NCI-H1694 (cell line): ENCODE measurements at places on chromosomes 12 and 14.

DNA sequence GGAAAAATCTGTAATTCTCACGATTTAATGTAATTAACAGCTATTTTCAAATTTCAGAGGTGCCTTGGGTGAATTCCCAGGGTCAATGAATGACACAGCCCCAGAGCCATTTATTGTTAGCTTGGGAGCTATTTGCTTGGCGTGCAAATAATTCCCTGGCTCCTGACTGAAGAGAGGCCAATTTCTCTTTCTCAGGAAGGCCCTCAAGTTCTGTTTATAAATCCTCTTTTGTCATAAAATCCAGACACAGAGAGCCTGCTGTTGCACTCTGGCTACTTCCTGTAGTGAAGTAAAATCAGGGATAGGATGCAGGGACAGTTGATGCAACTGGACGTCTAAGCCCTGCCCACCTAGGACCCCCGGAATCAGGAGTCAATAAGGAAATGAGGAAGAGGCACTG lies 154.3 kb downstream of the TMX1 start:
- no peak for DNase-seq

DNA sequence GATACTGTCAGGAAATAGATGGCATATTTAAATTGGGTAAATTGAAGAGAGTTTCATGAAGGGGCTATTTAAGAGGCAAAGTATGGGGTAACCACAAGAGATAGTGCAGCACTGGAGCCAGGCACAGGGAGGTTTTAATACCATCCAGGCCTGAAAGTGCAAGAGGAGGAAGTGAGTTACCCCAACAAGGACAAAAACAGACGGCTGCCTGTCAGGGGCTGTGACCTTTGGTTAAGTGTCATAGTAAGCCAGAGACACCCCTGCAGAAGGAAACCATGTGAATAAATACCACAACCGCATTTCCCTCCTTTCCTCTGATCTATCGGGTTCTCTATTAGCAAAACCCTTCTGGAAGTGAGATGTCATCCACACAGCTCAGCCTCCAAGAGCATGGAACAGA lies 122.0 kb upstream of the DHRS4 start:
- no peak for DNase-seq

DNA sequence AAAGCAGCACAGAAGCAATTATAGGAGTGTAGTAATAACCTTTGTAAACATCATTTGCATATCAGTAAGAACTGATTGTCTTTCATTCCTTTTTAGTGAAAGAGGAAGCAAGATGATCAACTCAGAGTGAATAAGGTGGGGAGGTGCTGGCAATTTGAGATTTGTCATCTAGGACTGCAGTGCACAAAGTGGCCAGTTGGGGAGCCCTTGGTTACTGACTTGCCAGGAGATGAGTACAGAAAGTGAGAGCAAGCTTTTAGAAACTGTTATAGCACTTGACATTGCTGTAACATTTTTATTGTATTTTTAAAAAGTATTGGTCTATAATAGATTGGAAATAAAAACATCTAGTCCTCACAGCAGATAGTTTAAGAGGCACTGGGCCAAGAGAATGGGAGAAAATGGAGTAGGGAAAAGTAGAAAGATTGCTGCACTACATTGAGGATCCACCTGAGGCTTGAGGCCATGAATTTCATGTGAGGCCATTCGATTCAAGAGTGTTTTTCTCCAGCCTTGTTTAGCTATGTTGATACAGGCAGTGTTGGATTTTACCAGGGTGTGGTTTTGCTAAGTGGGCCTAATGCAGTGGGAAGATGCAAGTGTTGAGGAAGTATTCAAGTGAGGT lies 98.2 kb downstream of the SNAPC1 start:
- DNase-seq: peak; percentile 50

- no peak for DNase-seq
Observed at GRCh38 chr12:68768431-68768939, 22.5 kb downstream of the SLC35E3 start.

DNA sequence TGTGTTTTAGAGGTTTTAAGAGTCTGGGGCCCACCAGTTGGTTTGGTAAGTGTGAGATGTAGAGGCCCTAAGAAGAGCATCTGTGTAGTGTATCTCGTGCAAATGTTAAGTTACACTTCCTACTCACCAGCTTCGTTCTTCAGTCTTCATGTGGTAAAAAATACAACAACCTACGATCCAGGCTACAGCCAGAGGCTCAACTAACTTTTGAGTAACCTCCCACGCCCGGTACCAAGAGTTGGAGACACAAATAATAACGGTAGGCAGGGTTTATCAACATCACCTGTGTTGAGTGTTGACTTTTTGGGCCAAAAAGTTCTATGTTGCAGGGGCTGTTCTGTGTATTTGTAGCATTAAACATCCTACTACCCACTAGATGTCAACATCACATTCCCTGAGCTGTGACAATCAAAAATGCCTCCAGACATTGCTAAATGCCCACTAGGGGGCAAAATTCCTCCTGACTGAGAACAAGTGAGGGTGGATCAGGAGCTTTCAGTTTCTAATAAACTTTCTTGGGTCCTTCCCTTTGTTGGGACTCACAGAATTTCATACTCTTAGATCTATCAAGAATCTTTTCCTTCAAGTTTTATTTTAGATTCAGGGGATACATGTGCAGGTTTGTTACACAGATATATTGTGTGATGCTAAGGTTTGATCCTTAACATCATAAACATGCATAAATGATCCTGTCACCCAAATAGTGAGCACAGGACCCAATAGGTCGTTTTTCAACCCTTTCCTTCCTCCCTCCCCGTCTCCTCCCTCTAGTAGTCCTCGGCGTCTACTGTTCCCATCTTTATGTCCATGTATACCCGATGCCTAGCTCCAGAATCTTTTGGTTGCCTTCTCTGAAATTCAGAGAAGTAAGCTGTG lies 94.7 kb downstream of the SLC2A13 start:
- peak; percentile 55 for DNase-seq

GRCh38 chr12:121428883-121429282 lies 29.0 kb downstream of the RNF34 start:
- DNase-seq: no peak

- DNase-seq: no peak
Observed at GRCh38 chr12:26360062-26360461, 164.7 kb downstream of the SSPN start.

- no peak for DNase-seq
Observed at GRCh38 chr12:118870551-118870950, 110.8 kb upstream of the SRRM4 start.

GRCh38 chr12:48192861-48193260 lies 9.4 kb downstream of the CCDC184 start:
- no peak for DNase-seq

GRCh38 chr14:24206260-24207103 lies 986 bp downstream of the TSSK4 start:
- DNase-seq: no peak

DNA sequence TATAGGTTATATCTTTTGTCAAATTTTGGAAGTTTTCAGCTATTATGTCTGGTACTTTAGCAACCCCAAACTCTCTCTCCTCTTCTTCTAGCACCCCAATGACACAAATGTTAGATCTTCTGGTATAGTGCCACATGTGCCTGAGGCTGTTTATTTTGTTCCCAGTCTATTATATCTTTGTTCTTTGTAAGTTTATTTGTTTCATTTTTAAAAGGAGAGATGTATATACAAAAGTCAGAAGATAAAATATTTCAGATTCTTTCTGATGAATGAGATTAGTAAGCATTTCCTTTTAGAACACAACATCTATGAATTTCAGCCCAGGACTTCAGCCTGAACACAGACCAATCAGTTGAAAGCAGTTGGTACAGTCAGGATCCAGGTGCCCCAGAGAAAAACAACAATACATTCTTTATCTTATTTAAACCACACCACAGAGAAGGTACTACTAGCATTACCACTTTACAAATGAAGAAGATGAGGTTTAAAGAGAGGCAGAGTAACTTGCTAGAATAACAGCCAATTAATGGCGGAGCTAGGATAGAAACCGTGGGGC lies 114.1 kb upstream of the BTG1 start:
- no peak for DNase-seq

DNA sequence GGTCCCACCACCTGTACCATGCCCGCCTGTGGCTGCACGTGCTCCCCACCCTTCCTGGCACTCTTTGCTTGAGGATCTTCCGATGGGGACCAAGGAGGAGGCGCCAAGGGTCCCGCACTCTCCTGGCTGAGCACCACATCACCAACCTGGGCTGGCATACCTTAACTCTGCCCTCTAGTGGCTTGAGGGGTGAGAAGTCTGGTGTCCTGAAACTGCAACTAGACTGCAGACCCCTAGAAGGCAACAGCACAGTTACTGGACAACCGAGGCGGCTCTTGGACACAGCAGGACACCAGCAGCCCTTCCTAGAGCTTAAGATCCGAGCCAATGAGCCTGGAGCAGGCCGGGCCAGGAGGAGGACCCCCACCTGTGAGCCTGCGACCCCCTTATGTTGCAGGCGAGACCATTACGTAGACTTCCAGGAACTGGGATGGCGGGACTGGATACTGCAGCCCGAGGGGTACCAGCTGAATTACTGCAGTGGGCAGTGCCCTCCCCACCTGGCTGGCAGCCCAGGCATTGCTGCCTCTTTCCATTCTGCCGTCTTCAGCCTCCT lies 1.1 kb downstream of the INHBE start:
- DNase-seq: no peak

- peak; percentile 50 for DNase-seq
Observed at GRCh38 chr12:53006810-53007309, 604 bp downstream of the EIF4B start.

DNA sequence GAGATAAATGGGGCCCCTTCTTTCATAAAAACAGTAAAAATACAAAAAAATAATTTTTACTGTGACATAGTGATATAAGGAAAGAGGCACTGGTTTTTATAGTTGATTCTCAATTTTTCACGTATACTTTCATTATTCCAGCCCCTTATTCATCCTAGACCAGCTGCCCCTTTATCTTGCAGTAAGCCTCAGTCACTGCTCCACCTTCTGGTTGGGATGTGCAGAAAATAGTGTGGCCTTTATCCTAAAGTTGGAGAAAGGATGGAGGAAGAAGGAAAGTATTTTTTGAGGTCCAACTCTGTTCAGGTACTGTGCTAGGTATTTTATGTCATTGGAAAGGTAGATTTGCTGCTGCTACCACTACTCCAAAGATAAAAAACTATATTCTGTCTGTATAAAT lies 172.7 kb downstream of the ANO6 start:
- peak; percentile 10 for DNase-seq

DNA sequence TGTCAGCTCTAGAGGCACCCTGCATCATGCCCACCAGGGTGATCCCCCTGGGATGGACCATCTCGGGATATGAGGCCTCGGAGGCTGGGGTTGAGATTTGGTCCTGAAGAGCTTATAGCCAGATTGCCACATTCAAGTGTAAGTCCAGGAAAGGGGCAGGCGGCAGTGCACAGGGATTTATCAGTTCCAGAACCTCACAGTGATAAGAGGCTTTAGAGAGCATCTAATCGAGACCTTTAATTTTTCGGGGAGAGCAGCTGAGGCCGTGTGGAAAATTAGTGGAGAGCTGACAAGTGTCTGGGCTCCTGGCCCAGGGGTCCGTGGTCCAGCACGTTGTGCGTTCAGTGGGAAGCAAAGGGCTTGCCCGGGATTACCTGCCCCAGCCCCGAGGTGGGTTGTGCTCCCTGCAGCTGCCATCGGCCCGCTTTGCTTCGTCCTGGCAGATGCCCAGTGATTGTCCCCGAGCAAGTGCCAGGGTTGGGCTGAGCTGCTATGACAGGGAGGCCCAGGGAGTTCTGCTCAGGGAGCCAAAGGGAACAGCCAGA lies 52.1 kb downstream of the C14orf132 start:
- DNase-seq: peak; percentile 59

DNA sequence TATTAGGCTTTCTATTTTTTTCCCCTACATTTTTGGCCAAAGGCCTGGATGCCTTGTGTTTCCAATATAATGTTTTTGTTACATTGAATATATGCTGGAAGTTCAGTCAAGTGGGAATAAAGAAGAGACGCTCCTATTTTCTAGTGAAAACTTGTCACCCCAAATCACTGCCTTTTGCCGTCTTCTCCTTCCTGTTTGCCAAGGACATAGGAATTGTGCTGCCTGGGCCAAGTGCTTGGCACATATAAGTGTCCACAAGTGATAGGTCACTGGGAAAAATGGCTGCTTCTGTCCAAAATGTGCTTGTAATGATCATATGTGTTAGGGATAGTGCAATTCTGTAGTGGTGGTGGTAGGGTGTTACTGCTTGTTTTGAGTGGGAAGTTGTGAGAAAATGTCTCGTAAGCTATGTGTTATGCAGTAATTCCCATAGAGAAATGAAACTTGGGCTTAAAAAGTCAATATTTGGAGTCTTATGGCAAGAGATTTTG lies 11.6 kb upstream of the KCNJ8 start:
- DNase-seq: no peak

DNA sequence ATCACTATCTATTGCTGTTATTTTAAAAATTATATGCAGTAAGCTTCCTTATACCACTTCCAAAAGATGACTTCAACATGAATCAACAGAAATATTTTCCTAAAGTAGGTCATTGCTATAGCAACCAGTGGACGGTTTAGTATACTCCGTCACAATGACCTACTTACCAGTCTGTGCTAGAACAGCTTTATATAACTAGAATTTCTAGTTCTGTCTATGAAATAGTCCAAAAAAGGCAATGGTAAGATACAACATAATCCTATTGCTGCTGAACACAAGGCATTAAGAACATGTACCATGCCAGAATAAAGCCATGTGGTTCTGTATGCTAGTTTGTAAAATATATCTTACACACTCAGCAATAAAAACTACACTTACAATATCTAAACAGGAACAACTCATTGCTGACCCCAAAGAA lies 40.7 kb upstream of the MTERF2 start:
- DNase-seq: no peak

DNA sequence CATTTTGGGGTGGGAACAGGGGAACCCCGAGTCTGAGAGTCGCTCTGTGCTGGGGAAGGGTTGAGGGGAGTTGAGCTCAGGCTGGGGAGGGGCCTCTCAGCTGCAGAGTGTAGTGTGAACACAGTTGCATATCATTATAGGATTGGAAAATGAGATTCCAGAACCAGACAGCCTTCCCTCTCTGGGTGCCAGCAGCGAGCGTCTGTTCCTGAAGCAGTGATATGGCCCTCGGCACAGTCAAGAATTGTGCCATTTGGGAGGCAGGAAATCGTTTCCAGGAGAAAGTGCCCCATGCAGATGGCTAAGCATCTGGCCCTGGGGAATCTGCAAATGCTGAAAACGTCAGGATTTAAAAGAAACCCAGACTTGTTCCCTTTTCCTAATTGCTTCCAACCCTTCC lies 70.4 kb upstream of the SFSWAP start:
- DNase-seq: peak; percentile 80

DNA sequence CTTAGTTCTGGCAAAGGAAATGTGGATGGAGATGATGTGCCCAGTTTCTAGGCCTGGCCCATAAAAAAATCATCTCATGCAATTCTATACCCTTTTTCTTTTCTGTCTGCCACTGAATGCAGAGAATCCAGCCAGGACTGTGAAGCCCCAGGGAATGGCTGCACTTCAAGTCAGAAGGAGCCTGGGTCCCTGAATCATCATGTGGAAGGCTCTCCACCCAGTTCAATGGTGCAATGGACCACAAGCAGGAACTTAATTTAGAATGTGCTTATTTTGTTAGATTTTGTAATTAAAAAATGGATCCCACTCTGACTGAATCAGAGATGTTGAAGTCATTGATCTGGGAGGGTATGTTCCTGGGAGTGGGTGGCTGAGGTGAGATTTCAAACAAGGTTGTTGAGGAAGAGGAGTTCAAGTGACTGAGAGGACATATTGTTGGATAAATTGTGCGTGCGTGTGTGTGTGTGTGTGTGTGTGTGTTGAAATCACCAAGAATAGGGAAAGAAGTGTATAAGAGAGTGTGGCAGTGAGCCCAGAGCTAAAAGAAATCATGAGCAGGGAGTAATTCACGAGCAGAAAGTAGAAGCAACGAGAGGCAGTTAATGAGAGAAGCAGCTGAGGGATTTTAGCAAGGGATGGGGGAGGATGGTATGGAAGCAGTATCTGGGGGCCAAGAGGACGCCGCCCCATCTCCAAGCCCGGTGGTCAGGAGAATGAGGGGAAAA lies 125.4 kb downstream of the TMX1 start:
- DNase-seq: no peak
